ENCODE measurements at places on chromosomes 16 and 17. TPM values are rescaled to one million over a fixed set of nuclear protein-coding genes. Genes with fewer than 3 reads are reported as not detected.

GRCh38 chr16:56634715-56635440, 2.4 kb downstream of the MT1M start:
- H3K36me3 ChIP-seq: no peaks in the 10 kb centered on the region
- H3K27me3 ChIP-seq: peaks cover 99% of the 10 kb centered on the region
- DNase-seq: peak; percentile 40
- no peaks in the 10 kb centered on the region for H3K4me1 ChIP-seq

GRCh38 chr17:59392973-59393679, 61.7 kb downstream of the YPEL2 start:
- H3K27ac ChIP-seq: no peak overlapping the region
- no peaks in the 10 kb centered on the region for H3K4me1 ChIP-seq
- no peaks in the 10 kb centered on the region for H3K27me3 ChIP-seq
- no peak overlapping the region for H3K4me3 ChIP-seq
- H3K36me3 ChIP-seq: peaks cover 33% of the 10 kb centered on the region

DNA sequence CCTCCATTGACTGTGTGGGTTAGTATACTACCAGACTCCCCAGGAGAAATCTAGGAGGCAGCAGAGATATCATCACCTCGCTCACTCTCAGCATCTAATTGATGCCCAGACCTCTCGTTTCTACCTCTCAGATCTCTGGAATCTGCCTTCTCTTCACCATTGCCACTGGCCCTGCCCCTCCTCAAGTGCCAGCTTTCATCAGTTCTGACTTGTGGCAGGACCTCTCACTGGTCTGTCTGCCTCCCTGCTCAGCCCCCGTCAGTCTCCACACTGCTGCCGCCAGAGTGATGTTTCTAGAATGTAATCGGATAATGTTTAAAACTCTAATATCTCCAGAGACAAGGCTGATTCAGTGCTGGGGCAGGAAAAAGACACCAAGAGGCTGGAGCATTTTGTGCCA, 15.2 kb downstream of the GAN start:
- no peaks in the 10 kb centered on the region for H3K36me3 ChIP-seq
- no peak for DNase-seq
- no peak overlapping the region for H3K27ac ChIP-seq
- no peaks in the 10 kb centered on the region for H3K4me1 ChIP-seq
- H3K27me3 ChIP-seq: no peaks in the 10 kb centered on the region

DNA sequence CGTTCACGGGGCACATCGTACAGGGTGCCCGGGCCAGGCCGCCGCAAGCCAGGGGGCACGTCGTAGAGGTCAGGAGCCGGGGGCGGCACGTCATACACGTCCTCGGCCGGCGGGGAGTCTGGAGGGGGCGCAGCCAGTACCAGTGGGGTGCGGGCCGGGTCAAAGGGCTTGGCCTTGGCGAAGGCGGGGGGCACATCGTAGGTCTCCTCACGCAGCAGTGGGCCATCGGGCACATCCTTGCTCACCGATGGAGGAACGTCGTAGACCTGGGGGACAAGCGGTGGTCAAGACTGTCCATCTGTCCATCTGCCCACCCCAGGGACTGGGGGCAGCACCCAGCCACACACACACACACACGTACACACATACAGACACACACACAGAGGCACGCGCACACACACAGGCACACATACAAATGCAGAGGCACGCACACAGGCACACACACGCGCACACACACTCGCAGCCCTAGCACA, 15.7 kb downstream of the BCAR1 start:
- H3K27me3 ChIP-seq: no peaks in the 10 kb centered on the region
- no peaks in the 10 kb centered on the region for H3K4me1 ChIP-seq
- H3K4me3 ChIP-seq: no peak overlapping the region
- H3K27ac ChIP-seq: no peak overlapping the region

- no peak for DNase-seq
- H3K4me3 ChIP-seq: no peak overlapping the region
- no peak overlapping the region for H3K27ac ChIP-seq
- H3K4me1 ChIP-seq: no peaks in the 10 kb centered on the region
- no peaks in the 10 kb centered on the region for H3K36me3 ChIP-seq
These were observed 234.1 kb upstream of the MON1B start for GRCh38 chr16:76956841-76957240.

GRCh38 chr17:34368196-34368945, 5.3 kb upstream of the CCL1 start:
- H3K27me3 ChIP-seq: no peaks in the 10 kb centered on the region
- H3K36me3 ChIP-seq: no peaks in the 10 kb centered on the region
- H3K4me1 ChIP-seq: no peaks in the 10 kb centered on the region
- DNase-seq: peak; percentile 18

GRCh38 chr17:49952912-49953497, 16.0 kb upstream of the DLX4 start:
- H3K36me3 ChIP-seq: no peaks in the 10 kb centered on the region
- H3K4me1 ChIP-seq: no peaks in the 10 kb centered on the region

GRCh38 chr17:72602517-72603419, 481.9 kb downstream of the SOX9 start:
- H3K27ac ChIP-seq: no peak overlapping the region
- peak; percentile 87 for DNase-seq
- no peak overlapping the region for H3K4me3 ChIP-seq
- 0 out of 2 replicates have a peak, but pooled peaks cover 2% of the 10 kb centered on the region for H3K4me1 ChIP-seq

- H3K27me3 ChIP-seq: no peaks in the 10 kb centered on the region
- DNase-seq: no peak
- no peaks in the 10 kb centered on the region for H3K4me1 ChIP-seq
- no peak overlapping the region for H3K4me3 ChIP-seq
These were observed 44.4 kb downstream of the SEC14L1 start for GRCh38 chr17:77185137-77185536.

- H3K27me3 ChIP-seq: no peaks in the 10 kb centered on the region
- no peaks in the 10 kb centered on the region for H3K36me3 ChIP-seq
- no peak overlapping the region for H3K4me3 ChIP-seq
- no peak for DNase-seq
- H3K4me1 ChIP-seq: no peaks in the 10 kb centered on the region
These were observed 64.4 kb downstream of the MAP2K6 start for GRCh38 chr17:69478916-69479315.

- no peak overlapping the region for H3K27ac ChIP-seq
- no peak for DNase-seq
- no peaks in the 10 kb centered on the region for H3K36me3 ChIP-seq
These were observed 676 bp upstream of the KRT13 start for GRCh38 chr17:41505809-41506767.

DNA sequence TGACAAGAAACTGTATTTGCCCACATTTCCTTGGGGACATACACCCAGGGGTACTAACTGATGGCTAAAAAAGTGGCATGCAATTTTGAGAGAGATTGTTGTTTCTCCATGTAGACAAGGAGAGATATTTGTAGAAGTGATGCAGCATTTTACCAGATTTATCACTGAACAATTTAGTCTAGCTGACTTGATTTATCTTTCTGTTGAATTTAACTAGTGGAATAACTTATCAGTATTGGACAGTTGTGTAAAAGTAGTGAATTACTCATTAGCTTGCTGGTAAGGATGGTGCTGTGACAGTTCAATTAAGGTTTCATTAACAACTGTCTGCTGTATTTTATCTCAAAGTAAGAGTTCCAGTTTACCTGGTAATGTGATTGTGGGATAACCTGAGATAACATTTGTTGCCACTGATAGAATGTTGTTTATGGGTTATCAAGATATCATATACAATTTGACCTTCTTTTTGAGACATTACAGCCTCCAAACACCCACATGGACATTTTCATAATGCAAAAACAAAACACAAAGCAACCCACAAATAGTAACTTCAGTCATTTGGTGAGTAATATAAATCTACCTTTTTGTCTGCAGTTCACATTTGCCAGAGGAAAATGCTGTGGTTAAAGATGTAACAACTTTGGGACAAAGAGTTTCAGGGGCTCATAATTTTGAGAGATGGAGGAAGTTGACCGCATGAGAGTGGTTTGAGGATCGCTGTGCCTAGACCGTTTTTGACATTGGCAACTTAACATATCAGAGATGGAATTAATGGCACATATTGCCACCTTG, 3.8 kb downstream of the NLK start:
- H3K4me3 ChIP-seq: no peak overlapping the region
- H3K36me3 ChIP-seq: peaks cover 21% of the 10 kb centered on the region
- peaks cover 10% of the 10 kb centered on the region for H3K4me1 ChIP-seq
- no peaks in the 10 kb centered on the region for H3K27me3 ChIP-seq
- no peak for DNase-seq

- no peak overlapping the region for H3K27ac ChIP-seq
- no peak for DNase-seq
- peaks cover 14% of the 10 kb centered on the region for H3K36me3 ChIP-seq
- no peaks in the 10 kb centered on the region for H3K27me3 ChIP-seq
- H3K4me3 ChIP-seq: peak overlapping the region; percentile 85
These were observed 680 bp downstream of the ZNF629 start for GRCh38 chr16:30786115-30786935.

DNA sequence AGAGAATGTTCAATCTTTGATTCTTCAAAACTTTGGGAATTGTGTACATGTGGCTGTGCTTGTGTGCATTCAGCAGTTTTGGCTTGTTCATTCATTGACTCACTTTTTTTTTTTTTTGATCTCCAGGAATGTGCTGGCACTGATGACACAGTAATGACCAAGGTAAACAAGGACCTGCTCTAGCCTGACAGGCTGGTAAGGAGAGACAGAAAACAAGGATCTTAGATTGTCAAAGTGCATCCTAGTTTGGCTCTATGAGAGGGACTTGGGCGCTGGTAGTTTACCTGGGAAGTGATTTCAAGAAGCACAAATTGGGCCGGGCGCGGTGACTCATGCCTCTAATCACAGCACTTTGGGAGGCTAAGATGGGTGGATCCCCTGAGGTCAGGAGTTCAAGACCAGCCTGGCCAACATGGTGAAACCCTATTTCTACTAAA, 233.1 kb upstream of the WSCD1 start:
- H3K4me3 ChIP-seq: no peak overlapping the region
- H3K36me3 ChIP-seq: no peaks in the 10 kb centered on the region
- DNase-seq: peak; percentile 22
- peaks cover 2% of the 10 kb centered on the region for H3K4me1 ChIP-seq

GRCh38 chr17:4161192-4161966, 18.4 kb downstream of the CYB5D2 start:
- H3K27me3 ChIP-seq: no peaks in the 10 kb centered on the region
- no peak overlapping the region for H3K27ac ChIP-seq
- H3K36me3 ChIP-seq: no peaks in the 10 kb centered on the region
- peak; percentile 71 for DNase-seq

DNA sequence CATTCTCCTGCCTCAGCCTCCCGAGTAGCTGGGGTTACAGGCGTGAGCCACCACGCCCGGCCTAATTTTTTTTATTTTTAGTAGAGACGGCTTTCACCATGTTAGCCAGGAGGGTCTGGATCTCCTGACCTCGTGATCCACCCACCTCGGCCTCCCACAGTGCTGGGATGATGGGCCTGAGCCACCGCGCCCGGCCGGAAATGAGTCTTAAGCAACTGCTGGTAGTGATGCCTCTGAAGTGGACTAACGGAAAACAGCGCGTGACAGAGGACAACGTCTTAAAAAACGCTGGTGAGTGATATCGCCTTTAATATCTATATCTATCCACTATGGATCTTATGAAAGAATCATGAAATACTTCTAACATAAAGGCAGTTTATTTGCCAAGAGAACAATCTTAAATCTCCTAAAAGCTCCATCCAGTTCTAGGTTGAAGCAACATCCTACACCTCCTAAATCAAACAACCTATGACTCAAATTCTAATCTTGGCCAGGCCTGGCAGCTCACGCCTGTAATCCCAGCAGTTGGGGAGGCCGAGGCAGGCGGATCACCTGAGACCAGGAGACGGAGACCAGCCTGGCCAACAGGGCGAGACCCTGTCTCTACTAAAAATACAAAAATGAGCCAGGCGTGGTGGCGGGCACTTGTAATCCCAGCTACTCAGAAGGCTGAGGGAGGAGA, 69.8 kb downstream of the NXN start:
- H3K4me1 ChIP-seq: peaks cover 2% of the 10 kb centered on the region
- H3K27me3 ChIP-seq: no peaks in the 10 kb centered on the region
- no peak for DNase-seq

- no peaks in the 10 kb centered on the region for H3K36me3 ChIP-seq
- H3K27ac ChIP-seq: no peak overlapping the region
- peak; percentile 89 for DNase-seq
- no peaks in the 10 kb centered on the region for H3K4me1 ChIP-seq
- peak overlapping the region; percentile 78 for H3K4me3 ChIP-seq
These were observed 1.4 kb upstream of the SLC22A31 start for GRCh38 chr16:89201439-89202377.

- H3K4me1 ChIP-seq: no peaks in the 10 kb centered on the region
- H3K27ac ChIP-seq: no peak overlapping the region
- DNase-seq: peak; percentile 59
- H3K4me3 ChIP-seq: no peak overlapping the region
These were observed 157.7 kb upstream of the RPL38 start for GRCh38 chr17:74045608-74046280.

DNA sequence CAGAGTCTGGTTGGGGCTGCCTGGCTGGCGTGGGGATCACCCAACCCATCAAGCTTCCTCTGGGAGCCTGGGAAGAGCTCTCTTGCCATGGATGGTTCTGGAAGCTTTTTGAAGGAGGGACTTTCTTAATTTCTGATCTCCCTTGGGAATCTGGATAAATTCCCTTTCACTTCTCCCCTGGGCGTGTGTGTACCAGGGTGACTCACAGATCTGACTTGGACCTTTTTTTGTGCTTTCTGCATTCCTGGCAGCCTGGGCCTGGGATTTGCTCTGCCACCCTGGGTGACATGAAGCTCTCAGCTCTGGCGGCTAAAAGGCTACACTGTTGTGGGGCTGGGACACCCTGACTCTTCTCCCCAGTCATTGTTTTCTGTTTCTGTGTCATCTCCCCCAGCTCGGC, 70.1 kb downstream of the ABCC1 start:
- H3K4me1 ChIP-seq: no peaks in the 10 kb centered on the region
- DNase-seq: no peak
- H3K27me3 ChIP-seq: no peaks in the 10 kb centered on the region
- H3K36me3 ChIP-seq: peaks cover 58% of the 10 kb centered on the region
- no peak overlapping the region for H3K27ac ChIP-seq

GRCh38 chr16:83925957-83926725, 26.9 kb upstream of the OSGIN1 start:
- peaks cover 2% of the 10 kb centered on the region for H3K36me3 ChIP-seq
- H3K4me3 ChIP-seq: peak overlapping the region; percentile 79
- DNase-seq: no peak
- no peak overlapping the region for H3K27ac ChIP-seq
- no peaks in the 10 kb centered on the region for H3K27me3 ChIP-seq

- H3K27me3 ChIP-seq: no peaks in the 10 kb centered on the region
- H3K4me3 ChIP-seq: no peak overlapping the region
These were observed 161.8 kb upstream of the NOG start for GRCh38 chr17:56431736-56432135.

Gene TSPAN10
- total RNA-seq: 1.2 TPM

Gene PRSS36
- total RNA-seq: 0.72 TPM

Gene FBXO39
- not detected for total RNA-seq

Gene PLSCR3
- 31.5 TPM for total RNA-seq

Gene TMEM11
- 32.5 TPM for total RNA-seq

Gene P2RX5
- 4.7 TPM for total RNA-seq

Gene SCGB1C2
- total RNA-seq: not detected

Measured in H9 (cell line).